ENCODE measurements at places on chromosomes 4 and X. TPM values are rescaled to one million over a fixed set of nuclear protein-coding genes. Genes with fewer than 3 reads are reported as not detected.

DNA sequence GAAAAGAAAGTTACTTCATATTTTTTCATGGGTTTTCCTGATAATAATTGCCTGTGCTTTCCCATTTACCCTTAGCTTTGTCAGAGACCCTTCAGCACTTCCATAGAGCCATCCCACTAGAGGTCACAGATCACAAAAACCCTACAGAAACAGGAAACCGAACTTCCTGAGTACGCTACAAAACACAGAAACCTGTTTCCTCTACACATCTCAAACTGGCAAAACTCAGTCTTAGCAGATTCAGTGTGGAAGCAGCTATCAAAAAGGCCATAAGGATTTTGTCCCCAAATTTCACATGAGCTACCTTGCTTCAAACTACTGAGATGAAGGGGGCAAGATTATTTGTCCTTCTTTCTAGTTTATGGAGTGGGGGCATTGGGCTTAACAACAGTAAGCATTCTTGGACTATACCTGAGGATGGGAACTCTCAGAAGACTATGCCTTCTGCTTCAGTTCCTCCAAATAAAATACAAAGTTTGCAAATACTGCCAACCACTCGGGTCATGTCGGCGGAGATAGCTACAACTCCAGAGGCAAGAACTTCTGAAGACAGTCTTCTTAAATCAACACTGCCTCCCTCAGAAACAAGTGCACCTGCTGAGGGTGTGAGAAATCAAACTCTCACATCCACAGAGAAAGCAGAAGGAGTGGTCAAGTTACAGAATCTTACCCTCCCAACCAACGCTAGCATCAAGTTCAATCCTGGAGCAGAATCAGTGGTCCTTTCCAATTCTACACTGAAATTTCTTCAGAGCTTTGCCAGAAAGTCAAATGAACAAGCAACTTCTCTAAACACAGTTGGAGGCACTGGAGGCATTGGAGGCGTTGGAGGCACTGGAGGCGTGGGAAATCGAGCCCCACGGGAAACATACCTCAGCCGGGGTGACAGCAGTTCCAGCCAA lies at the start of gene MMRN1:
Gene MMRN1 (plus strand): TSS at position 206 of the 902 bp plus-strand sequence. CDS start 118 bp downstream, at position 324.
- DNase-seq = no peak

DNA sequence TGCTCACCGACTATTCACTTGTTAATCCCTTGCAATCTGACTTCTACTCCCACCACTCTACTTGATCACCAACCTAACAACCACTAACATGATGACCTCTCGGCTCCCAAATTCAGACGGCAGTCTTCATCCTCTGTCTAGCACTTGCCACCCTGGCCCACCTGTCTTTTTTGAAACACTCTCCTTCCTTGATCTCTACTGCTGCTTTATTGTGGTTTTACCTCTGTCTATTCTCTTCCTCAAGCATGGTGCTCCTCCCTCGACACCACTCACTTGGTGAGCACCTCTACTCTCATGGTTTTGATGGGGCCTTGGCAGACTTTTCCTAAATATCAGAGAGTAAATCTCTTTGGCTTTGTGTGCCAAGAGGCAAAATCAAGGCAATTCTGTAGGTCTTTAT lies 21.7 kb upstream of the CXCR3 start:
- DNase-seq = no peak

DNA sequence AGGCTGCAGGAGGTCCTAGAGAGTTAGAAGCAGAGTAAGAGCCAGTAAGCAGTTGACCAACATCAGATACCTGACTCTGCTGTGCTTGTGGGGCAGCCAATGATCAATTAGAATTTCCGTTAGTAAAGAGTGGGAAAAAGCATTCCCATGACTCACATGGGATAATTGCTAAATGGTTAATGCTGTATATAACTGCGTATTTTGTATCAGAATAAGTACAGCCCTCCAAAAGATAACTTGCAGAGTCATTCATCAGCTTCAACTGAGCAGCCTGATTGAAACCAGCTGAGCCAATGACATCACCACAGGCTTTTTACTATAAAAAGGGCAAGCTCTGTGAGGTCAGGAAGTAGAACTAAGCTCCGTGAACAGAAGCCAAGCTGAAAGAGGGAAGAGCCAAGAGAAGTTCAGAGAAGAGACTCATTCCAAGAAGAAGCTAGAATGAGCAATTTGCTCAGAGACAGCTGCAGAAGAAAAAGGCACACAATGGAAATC lies 67.9 kb downstream of the PPP3CA start:
- DNase-seq = peak; percentile 50

GRCh38 chr4:143396695-143397094 lies 60.0 kb downstream of the GAB1 start:
- DNase-seq = no peak

- no peak for DNase-seq
Measured at GRCh38 chrX:45799576-45799975, 598.9 kb upstream of the DIPK2B start.

DNA sequence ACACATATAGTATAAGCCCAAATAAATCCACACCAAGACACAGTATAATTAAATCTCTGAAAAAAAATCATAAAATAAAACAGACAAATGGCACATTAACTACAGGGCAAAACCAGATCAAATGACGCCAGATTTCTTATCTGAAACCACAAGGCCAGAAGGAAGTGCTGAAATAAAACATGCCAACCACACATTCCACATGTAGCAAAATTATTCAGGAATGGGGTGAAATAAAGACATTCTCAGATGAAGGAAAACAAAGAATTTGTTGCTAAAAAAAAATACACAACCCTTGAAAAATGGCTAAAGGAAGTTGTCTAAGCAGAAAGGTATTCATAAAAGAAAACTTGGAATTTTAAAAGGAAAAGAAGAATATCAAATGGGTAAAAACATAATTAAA lies 4.5 kb upstream of the DCAF12L1 start:
- DNase-seq = no peak

- DNase-seq = no peak
Measured at GRCh38 chr4:128376958-128377357, 89.3 kb upstream of the PGRMC2 start.

DNA sequence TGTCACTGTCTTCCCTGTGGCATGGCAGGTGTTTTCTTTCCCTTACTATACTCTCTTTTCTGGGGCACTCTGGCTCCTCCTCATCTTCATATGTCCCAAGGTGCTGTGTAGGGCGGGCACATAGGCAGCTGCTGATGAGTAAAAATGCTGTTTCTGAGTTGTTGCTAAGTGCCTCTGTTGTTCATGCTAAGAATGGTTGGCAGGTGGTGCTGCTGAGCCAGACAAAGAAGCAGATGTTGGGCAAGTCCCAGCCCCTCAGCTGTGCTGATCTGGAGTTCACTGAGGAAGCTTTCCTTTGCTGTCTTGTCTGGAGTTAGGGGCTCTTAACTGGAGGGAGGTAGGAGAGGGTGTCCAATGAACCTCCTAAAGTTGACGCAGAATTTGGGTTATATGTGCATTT lies 40.6 kb downstream of the HADH start:
- no peak for DNase-seq

DNA sequence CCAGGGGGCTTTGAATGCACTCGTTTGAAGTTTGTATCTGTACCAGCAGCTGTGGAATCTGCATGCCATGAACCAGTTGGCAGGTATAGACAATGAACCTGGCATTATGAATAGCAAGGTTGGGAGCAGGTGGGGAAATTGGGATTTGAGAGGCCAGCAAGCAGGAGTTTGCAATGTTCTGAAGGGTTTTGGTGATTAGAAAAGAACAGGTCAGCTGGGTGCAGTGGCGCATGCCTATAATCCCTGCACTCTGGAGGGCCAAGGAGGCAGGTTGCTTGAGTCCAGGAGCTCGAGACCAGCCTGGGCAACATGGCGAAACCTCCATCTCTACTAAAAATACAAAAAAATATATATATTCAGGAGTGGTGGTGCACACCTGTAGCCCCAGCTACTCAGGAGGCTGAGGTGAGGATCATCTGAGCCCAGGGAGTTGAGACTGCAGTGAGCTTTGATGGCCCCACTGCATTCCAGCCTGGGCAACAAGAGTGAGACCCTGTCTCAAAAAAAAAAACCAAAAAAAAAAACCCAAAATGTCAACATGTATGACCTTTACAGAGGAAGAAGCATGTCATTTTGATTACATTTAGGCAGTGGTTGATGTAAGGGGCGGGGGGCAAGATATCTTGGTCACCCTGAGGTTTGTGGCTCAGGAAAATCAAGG lies 63.9 kb downstream of the TSC22D3 start:
- no peak for DNase-seq

DNA sequence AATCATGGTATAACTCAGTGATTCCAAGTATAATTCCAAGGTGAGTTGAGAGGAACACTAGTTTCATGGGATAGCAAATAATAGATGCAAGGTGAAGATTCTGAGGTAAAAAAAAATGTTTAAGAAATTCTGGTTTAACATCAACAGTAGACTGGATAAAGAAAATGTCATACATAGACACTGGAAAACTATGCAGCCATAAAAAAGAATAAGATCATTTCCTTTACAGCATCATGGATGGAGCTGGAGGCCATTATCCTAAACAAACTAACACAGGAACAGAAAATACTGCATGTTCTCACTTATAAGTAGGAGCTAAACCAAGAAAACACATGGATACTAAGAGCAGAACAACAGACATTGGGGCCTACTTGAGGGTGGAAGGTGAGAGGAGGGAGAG lies 54.6 kb upstream of the LEF1 start:
- DNase-seq = no peak

GRCh38 chr4:53788621-53789020 lies 197.3 kb upstream of the LNX1 start:
- no peak for DNase-seq

Gene C4orf51
- total RNA-seq = not detected

Gene GYG2
- 21.1 TPM for total RNA-seq

Gene DSPP
- total RNA-seq = not detected
